ENCODE measurements at places on chromosomes 11 and 22. TPM values are rescaled to one million over a fixed set of nuclear protein-coding genes. Genes with fewer than 3 reads are reported as not detected.

The TXNRD2 gene
- 18.9 TPM for total RNA-seq

The DENND5A gene
- 13.7 TPM for total RNA-seq

The PDE3B gene
- 74.9 TPM for total RNA-seq

The SHISAL1 gene
- total RNA-seq, result not detected

DNA sequence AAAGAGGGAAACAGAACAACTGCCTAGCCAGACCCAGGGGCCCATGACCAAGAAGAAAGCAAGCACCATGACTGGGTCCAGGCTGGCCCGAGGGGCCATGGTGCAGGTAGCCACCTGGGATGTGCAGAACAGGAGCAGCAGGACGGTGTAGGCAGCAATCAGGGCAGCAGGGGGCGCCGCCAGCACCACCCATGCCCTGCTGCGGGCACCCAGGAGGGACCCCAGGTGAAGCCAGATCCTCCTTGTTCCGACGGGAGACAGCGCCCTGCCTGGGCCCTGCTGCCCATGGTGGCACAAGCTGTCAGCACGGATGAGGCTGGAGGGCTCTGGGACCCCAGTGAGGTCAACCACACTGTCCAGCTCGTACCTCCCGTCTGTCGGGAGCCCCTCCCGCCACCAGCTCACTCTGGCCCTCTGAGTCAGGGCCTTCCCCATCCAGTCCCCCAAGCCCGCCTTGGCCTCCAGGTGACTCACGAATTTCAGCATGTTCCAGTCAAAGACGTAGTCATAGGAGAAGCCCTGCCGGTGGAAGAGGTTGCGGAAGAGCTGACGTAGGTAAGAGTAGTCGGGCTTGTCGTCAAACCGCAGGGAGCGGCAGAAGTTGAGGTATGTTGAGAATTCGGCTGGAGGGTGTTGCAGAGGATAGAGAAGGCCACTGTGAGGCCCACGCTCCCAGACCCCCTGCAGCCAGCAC is 18.8 kb downstream of the CSNK1E start:
- peak; percentile 42 for DNase-seq

- DNase-seq, result no peak
Observed at GRCh38 chr11:116875194-116875593, 37.8 kb upstream of the APOA1 start.

DNA sequence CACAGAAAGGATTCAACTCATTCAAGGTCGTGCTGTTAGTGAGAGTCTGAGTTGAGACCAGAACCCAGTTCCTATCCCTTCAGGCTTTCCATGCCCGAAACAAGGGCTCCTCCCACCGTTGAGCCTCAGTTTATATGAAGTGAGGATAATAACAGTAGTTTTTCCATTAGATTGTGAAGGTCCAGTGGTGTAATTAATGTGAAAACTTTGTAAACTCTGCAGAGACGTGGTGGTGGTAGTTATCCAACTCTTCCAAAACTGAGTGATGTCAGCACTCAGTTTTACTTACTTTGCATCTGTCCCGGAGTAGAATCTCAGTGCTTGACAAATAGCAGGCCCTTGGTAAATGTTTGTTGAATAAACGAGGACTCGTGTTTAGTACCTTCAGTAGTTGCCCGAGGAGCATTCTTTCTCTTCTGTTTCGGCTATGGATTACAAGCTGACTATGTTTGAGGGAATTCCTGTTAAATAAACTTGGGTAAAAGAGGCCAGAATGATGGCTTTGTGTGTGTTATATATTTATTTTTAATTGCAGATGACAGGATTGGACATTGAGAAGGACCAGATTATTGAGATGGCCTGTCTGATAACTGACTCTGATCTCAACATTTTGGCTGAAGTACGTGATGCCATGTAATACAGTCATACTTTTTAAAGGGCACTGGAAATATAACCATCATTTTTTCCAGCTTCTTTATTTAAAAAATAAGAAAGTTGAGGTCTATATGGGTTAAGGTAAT is 1.0 kb downstream of the REXO2 start:
- DNase-seq, result no peak

GRCh38 chr22:36257948-36258670 is 5.2 kb downstream of the APOL1 start:
- DNase-seq, result no peak

DNA sequence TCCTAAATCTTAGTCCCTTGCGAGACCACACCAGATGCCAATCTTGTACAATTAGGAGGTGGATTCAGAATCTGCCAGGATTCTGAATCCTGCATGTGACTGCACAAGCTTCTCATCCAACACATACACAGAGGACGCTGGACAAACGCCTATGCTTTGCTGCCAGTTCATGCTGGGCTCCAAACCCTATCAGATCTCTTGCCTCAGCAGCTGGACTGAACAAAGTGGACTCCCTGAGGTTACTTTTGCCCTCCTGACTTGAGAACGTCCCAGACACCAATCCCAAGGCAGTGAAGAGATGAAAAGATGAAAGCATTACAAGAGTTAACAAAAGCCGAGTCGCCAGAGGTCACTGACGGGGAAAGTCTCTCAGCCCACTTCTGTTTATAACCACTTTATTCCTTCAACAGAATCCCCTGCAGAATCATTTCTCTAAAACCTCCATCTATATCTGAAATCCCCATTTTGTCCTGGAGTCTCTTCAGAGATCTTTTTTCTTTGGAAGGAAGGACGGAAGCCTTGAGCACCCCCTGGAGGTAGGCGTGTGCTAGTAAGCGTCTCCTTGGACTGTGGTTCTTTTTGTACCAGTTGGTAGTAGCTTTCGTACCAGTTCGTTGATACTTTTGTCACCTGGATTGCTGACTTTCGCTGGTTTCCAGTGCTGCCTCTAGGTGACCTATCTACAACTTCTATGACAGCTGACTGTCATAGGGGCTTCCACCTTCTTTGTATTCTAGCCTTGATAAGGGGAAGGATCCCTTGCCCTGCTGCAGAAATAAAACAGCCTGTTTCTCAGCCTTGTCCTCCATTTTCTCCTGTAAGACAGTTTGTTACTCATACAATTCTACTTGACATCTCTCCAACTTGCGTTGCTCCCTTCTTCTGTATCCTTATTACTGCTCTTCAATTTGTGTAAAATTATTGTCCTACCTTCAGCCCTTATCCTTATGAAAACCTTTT is 26.1 kb upstream of the EED start:
- DNase-seq, result peak; percentile 73

DNA sequence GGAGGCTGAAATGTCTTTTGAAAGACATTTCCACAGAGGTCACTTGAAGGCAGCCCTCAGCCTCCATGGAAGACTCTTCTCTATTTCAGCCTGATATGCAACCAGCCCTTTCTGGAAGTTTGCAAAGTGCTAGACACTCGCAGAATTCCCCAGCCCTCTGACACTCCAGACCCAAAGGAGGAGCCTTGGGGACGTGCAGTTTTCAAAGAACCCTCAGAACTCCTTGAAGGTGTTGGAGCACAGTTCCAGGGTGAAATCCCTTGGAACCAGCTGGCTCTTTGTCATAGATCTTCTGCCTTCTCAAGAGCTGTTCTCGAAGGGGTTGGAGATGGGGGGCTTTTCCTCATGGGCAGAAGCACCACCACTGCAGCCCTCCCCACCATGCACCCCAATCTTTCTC is 19.6 kb downstream of the SPATA19 start:
- no peak for DNase-seq

GRCh38 chr22:36316419-36316818 is 63.5 kb downstream of the APOL1 start:
- DNase-seq, result no peak

DNA sequence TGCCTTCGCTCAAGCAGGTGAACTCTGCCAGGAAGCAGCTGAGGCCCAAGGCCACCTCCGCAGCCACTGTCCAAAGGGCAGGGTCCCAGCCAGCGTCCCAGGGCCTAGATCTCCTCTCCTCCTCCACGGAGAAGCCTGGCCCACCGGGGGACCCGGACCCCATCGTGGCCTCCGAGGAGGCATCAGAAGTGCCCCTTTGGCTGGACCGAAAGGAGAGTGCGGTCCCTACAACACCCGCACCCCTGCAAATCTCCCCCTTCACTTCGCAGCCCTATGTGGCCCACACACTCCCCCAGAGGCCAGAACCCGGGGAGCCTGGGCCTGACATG is 123.4 kb downstream of the SEZ6L start:
- no peak for DNase-seq

- DNase-seq, result no peak
Observed at GRCh38 chr11:43504316-43504950, 145.7 kb downstream of the TTC17 start.

DNA sequence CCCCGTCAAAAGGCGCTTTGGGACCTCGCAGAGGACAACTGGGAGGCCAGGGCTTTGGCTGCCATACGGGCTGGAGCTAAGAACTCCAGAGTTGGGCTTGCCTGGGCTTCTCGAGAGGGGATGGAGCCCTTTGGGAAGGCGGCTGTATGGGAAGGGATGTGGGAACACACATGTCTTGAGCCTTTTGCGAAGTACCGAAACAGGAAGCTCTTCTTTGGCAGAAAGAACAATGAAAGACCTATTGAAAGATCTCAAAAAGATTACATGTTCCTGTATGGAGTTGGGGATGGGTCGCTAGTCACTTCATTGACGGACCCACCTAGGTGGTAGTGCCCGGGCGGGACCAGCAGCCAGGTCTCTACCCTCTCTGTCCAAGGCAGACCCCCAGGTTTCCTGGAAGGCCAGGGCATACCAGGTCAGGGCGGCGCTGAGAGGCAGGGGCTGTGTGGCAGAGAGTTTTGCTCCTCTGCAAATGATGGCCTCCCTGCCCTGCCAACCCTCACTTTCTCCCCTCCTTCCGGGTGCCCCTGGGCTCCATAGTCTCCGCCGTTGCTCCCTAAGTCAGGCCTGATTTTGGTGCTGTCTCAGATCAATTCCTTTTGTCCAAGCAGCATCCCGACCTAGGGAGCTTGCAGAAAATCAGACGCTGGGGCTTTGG is 1.0 kb downstream of the ST14 start:
- DNase-seq, result no peak

DNA sequence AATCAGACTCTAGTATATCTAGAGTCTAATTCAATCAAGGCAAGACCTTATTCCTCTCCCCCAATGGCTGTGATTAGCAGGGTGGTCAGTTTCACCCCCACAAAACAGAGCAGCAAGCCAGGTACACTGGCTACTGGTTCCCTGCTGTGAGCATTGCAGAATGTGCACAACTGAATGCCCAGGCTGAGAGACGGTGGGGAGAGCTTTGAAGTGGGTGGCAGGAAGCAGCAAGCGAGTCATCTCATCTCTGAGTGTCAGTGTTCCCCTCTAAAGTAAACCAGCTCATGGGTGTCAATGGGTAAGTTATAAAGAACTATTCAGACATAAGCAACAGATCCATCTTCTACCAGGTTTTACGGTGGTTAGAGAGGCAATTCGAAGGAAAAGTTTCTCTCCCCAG is 37.6 kb downstream of the GAB4 start:
- DNase-seq, result peak; percentile 13

GRCh38 chr11:25159341-25159740 is 662.5 kb downstream of the LUZP2 start:
- no peak for DNase-seq

DNA sequence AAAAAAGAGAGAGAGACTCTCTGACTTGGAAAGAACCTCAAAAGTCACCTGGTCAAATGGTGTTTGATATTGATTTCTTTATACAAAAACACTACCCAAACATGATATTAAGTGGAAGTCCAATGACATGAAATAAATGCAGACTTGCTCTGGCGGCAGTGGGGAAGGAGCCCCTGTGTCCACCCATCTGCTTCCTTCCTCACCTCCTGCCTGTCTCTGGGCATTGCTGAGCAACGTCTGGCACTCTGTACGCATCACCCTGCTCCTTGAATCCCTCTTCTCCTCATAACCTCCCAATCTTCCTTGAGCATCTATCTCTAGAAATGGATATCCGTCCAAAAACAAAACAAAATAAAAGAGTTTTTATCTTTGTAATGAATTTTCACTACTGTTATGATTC is 39.9 kb upstream of the GRAMD1B start:
- no peak for DNase-seq
